Skin of body (tissue), 3 donors: ENCODE measurements at places on chromosomes 6 and 20.

GRCh38 chr6:85016726-85017125, 252.3 kb upstream of the TBX18 start:
- no peak for DNase-seq

DNA sequence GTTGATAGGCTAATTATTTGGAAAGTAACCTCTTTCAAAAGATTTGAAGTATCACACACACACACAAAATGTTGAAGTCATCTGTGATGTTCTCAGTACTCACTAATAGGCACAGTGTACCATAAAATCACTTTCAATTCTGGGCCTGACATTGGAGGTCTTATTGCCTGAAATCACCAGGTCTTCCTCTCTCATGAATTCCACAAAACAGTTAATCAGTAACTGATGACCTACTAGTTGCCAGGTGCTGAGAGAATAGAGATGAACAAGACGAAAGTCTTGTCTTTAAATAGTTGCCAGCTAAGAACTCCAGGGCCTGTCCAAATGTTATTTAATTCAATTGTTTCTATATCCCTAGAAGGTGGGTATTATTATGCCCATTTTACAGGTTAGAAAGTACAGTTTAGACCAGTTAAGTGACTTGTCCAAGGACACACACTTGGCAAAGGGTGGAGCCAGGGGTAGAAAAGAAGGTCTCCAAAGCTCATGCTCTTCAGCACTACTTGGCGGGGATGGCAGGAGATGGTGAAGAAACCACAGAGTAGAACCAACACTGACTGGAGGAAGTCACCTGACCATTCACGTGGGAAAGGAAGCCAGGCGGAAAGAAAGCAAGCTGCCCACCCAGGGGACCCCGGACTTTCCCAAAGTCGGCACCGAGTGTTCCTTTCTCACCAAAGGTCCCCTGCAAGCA, 116.4 kb downstream of the KIF6 start:
- no peak for DNase-seq

- peak; percentile 47 for DNase-seq
Observed at GRCh38 chr6:77324866-77325265, 138.4 kb downstream of the HTR1B start.

GRCh38 chr6:40066372-40066771, 132.1 kb upstream of the MOCS1 start:
- DNase-seq: no peak

DNA sequence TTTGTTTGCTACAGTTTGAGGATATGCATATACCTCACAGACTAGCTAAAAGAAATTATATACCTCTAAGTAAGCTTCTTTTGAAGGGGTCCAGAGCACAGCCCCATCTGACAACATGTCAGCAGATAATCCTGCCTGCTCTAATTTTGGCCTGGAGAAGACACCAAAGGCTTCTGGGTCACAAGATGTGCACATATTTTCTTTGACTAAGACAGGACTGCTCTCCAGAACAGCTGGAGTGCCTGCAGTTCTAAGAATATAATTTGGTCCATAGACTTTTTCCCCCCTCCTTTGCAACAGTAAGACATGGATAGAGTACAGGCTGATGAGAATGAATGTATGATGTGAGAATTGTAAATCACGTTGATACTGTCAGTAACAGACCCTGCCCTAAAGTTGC, 107.9 kb upstream of the KCNK16 start:
- no peak for DNase-seq

DNA sequence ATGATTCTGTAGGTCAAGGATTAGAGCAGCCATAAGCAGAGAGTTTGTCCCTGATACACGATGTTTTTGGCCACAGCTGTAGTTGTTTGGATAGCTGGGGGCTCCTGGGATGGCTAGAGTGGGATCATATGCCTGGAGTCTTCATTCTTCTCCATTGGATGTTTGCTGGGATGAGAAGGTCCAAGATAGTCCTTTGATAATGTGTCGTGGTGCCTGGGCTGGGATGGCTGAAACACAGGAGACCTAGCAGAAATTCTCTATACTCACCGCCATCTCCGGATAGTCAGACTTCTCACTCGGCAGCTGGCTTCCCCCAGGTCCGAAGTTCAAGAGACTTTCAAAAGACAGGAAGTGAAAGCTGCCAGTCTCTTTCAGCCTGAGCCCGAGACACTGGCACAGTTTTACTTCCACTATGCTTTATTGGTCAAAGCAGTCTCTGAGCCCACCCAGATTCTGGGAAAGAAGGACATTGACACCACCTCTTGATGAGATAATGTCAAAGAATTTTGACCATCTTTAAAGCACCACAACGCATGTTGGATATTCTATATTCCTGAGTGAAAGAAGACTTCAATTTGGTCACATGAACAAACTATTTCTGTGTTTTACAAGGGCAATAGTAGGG, 16.0 kb downstream of the MARCKS start:
- DNase-seq: no peak

DNA sequence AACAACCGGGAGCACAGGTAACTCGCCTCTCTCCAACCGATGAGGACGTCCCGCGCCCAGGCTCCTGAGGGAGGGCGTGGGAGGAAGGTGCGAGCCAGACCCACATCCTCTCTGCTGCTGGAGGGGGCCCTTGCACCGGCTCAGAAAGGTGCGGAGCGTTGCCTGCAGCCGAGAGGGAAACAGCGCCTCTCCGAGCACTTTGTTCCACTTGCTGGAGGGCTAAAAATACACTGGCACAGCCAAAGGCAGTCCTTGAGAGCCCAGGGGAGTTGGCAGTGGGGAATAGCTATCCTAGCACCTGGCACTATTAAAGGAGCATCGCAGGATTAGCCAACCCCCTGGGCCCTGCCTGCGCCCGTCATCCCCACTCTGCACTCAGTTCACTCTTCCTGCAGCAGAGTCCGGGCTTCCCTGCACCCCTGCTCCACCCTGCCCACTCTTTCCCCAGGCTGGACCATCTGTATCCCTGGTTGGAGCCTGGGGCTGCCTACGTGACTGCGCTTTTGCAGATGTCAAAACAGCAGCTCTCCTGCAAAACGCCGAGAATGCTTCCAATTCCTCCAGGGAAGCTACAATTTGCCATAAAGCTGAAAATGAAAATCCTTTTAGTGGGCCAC, 108.9 kb downstream of the SNX5 start:
- no peak for DNase-seq

DNA sequence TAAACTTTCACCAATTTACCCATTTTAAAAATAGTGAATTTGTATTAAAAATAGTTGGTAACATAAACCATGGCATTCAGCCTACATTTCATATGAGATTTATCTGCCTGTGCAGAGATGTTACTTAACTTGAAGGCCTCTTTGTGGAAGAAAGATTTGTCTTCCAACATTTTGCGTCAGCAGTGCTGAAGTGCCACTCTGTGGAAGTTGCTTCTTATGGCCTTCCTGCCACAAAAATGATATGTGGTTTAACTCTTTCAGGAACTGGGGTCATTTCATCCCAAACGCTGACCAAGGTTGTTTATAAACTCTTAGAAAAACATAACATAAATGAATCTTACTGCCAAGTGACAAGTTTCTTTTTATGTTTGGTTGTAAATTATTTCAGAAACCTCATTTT, 246.8 kb downstream of the ARID1B start:
- DNase-seq: no peak

GRCh38 chr20:58389968-58390658, 1.1 kb downstream of the VAPB start:
- no peak for DNase-seq

DNA sequence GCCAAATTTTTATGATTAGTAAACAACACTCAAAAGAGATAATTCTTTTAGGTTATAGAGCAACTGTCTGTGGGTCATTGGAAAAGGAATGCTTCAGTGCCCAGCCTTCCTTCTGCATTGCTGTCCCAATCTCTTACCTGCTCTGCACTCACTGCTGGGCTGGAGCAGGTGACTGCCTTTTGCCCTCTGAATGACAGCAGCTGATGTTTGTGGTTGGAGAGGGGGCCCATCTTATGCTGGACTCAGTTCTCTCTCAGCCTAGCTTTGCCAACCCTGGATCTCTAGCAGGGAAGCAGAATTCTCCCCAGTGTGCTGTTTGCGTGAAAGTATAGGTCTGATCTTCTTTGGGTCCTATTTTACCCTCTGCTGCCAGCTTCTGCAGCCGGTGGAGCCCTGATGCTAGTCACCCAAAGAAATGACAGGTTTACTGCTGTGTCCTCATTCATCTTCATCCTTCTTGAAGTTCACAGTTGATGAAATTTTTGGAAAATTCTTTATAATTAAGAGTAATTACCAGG, 193.5 kb downstream of the ARID1B start:
- no peak for DNase-seq

DNA sequence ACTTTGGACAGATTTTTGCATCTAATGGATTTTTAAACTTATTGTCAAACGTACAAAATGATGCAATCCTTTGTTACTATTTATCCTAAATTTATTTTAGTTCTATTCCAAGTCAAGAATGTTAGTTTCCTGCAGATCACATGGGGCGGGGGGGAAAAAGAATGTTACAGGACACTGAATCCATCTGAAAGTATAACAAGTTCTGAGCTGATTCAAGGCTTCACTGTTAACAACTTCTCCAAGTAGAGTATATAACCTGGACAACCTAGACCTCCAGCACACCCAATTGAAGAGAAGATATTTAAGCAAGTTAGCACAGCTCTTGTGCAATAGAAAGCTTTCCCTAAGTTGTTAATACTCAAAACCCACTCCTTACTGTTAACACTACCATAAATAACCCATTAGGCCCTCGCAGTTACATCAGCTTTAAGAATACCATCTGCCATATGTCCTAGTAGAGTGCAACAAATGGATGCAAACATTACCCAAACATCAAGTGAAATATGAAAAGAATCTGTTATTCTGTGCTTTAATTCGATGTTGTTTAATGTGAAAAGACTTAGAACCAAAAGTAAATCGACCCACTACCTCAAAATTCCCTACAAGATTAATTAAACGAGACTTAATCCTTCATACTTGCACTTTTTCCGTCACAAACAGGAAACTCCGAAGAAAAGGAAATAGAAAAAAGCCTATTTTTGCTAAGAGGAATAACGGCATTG, 1.3 kb downstream of the SEC63 start:
- peak; percentile 67 for DNase-seq

GRCh38 chr6:108134213-108134970, 31.4 kb upstream of the NR2E1 start:
- no peak for DNase-seq

- DNase-seq: peak; percentile 14
Observed at GRCh38 chr6:154297721-154298120, 58.9 kb downstream of the IPCEF1 start.

- peak; percentile 50 for DNase-seq
Observed at GRCh38 chr6:157172830-157173536, 150.3 kb downstream of the TMEM242 start.

DNA sequence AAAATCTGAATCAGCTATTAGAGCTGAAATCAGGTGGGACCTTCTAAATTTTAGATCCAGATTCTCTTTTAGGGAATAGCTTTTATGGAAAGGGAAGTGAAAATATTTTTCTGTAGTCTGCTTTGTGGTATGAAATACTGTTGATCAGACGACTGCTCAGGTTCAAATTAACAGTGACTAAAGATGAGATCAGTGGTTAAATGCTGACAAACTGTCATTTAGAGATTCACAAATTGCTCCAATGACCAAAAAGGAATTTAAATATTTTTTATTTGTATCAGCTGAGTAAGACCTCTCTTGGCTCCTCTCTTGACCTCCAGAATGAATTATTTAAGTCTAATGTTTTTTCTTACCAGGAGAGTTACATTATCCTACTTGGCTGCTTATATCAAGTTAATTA, 77.3 kb downstream of the KCNQ5 start:
- no peak for DNase-seq

- no peak for DNase-seq
Observed at GRCh38 chr20:2279253-2279779, 16.5 kb upstream of the TGM3 start.

- no peak for DNase-seq
Observed at GRCh38 chr6:101266063-101266462, 127.4 kb upstream of the GRIK2 start.

GRCh38 chr6:116277124-116277523, 2.6 kb downstream of the TSPYL1 start:
- DNase-seq: no peak

DNA sequence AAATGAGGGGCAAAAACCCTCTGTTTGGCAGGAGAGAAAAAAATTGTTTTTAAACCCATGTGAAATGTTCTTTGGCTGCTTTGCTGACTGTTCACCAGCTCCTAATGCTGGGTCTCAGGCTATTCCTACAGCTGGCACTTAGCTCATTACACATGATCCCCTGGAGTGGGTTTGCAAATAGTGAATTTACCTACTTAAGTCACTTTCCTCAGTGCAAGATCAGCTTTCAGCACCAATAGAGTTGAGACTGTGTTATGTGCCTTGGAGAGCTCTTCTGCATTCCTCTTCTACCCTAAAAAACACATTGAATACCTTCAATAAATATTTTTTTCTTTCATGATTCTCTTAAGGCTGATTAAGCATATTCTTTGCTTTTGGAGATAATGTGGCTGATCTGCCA, 58.4 kb upstream of the PRDM1 start:
- DNase-seq: no peak

GRCh38 chr6:34125939-34126338, 19.9 kb downstream of the GRM4 start:
- no peak for DNase-seq

DNA sequence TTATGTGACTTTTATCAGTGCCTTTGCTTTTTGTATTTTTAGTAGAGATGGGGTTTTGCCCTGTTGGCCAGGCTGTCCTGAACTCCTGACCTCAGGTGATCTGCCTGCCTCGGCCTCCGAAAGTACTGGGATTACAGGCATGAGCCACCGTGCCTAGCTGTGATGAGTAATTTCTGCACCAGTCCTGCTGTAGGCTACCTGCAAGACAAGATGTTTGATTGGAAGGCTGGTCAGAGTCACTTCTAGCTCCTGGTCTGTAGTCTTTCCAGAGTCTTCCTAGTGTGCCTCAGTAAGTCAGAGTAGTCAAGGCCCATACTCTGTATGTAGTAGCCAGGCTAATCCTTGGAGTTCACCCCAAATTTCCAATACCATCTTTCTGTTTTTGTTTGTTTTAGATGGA, 8.9 kb downstream of the TIAM2 start:
- DNase-seq: no peak

GRCh38 chr6:17899491-17899890, 87.9 kb downstream of the KIF13A start:
- peak; percentile 33 for DNase-seq

GRCh38 chr6:159312206-159312605, 143.0 kb downstream of the FNDC1 start:
- peak; percentile 52 for DNase-seq

- peak; percentile 16 for DNase-seq
Observed at GRCh38 chr6:57173056-57173885, 1.1 kb downstream of the BAG2 start.
